ENCODE measurements at places on chromosomes 2 and 18.
A peak's percentile ranks its signal among the peaks of the same experiment; 100 is the strongest.

- DNase-seq: no peak
Observed at GRCh38 chr2:3703236-3703756, at the start of gene DCDC2C. TSS of gene DCDC2C (plus strand) at chr2:3703575. CDS start at chr2:3703752, 177 bp downstream.

GRCh38 chr2:29920130-29920577, 1.2 kb downstream of the ALK start:
- peak; percentile 88 for DNase-seq

DNA sequence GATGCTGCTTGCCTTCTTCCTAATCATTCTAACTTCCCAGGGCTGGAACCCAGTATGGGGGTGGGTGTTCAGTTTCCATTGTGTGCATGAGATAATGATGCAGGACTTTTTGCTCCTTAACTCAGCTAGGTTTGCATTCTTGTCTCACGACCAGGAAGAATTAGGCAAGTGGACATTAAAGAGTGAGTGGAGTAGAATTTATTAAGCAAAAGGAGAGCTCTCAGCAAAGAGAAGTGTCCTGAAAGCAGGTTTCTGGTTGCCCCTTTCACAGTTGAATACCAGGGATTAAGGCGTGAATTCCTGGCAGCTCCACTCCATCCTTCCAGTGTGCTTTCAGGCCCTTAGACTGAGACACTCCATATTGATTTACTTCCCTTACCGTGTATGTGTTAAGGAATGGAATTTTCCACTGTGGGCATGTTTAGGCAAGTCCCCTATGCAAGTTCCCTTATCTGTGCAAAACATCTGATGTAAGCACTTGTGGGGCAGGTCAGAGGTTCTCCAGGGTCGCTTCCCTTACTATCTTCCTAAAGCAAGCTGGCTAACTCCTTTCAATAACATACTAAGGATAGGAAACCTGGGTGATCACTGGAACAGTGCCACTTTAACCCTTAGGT, 126.5 kb downstream of the GPR39 start:
- DNase-seq: no peak

- no peak for DNase-seq
Observed at GRCh38 chr2:231987124-231987727, 25.7 kb downstream of the DIS3L2 start.

DNA sequence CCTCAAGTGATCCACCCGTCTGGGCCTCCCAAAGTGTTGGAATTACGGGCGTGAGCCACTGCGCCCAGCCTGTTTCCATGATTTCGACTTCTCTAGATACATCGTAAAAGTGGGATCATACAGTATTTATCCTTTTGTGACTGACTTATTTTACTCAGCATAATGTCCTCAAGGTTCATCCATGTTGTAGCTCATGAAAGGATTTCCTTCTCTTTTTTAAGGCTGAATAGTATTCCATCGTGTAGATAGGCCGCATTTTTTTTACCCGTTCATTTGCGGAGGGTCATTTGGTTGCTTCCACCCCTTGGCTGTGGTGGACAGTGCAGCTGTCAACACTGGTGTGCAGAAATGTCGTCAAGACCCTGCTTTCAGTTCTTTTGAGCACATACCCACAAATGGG, 48.8 kb upstream of the SMAD7 start:
- DNase-seq: no peak

GRCh38 chr2:241686324-241686649, 328 bp downstream of the DTYMK start:
- no peak for DNase-seq

- DNase-seq: no peak
Observed at GRCh38 chr2:177129610-177130009, 83.0 kb upstream of the HNRNPA3 start.

- DNase-seq: peak; percentile 96
Observed at GRCh38 chr2:235493775-235494715, at the start of gene AGAP1. TSS of gene AGAP1 (plus strand) at chr2:235494043.

DNA sequence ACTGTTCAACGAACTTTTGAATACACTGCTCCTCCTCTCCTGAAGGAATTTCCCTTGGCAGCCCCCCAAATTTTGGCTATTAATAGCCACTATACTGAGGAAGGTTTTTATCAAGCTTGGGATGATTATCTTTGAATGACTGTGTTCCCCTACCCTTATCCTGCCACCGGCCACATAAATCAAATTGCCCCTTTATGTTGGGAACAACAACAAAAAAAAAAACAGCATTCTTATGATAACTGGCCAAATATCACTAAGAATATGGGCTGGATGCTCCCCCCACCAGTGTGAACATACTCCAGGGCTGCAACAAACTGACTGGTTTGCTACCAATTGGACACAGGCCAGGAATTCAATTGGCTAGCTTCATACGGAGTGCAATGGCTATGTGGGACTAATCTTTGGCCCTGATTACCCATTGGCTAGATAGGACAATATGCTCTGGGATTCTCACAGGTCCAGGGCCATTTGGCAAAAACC, 20.6 kb downstream of the DUSP11 start:
- DNase-seq: no peak

DNA sequence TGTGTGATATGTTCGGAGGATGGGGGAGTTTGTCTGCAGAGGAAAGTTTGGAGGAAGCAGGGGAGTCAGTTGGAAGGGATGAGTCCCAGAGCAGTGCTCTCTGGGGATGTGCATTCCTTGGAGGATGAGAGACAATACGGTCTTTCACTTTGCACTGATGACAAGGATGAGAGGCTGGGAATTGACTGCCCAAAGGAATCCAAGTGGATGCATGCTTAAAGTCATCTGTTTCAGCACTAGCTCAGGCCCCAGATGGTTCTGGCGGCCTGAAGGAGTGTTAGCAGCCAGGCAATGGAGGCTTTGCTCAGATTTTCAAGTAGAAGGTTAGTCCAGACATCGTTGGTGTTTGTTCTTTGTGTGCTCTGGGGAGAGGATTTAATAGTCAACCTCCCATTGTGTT, 100.2 kb downstream of the CRIM1 start:
- DNase-seq: no peak

DNA sequence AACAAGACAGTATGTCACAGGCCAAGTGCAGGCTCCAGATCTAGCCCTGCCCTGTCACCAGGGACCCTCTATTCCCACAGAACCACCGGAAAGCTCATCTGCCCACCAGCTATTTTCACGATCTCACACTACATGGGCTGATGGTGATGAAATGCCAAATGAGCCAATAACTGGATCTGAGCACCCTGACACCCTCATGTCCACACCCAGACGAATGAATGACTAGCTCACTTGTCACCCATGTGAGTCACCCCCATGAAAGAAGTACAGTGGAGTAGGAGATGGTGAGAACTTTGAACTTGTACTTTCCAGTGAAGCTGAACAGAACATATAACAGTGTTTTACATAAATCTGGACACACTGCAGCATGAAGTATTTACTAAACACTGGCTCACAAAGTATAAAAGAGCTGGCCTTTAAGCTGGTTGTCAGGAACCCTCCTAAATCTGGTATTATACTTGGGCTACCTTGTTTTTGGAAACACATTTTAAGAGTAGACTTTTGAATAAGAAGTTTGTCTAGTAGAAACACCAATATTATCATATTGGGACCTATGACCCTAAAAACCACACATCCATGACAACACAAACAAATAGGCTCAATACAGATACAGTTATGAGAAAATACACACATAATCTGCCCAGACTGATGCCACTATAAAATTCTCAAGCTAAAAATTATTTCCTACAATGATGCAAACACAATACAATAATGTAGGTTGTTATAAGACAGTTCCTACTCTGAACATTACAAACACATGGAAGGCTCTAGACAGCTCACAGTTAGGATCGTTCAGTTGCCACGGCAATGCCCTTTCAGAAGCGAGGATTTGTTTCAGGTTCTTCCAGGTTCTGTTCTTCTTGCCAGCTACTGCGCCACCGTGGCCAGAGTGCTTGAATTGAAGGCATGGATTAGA, 19.0 kb downstream of the INO80C start:
- DNase-seq: no peak

GRCh38 chr18:70029163-70029562, 81.5 kb upstream of the CD226 start:
- DNase-seq: no peak

- no peak for DNase-seq
Observed at GRCh38 chr2:154437104-154437503, 261.4 kb upstream of the KCNJ3 start.

DNA sequence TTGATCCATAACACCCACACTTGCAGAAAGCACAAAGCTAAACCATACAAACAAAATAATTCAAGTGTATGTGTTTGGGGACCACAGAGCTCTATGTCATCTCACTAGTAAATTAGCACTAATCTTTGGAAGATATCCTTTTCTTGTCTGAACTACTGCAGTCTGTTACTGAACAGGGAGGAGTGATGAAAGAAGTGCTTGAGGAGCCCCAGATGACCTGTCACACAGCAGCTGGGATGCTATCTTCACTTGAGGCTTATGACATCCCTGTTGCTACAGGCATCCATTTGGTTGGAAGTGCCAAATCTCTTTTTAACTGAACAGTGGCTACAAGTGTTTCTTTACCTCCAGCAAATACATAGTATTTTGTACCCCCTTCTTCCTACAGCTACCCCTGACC, 386.3 kb upstream of the CHAC2 start:
- no peak for DNase-seq

DNA sequence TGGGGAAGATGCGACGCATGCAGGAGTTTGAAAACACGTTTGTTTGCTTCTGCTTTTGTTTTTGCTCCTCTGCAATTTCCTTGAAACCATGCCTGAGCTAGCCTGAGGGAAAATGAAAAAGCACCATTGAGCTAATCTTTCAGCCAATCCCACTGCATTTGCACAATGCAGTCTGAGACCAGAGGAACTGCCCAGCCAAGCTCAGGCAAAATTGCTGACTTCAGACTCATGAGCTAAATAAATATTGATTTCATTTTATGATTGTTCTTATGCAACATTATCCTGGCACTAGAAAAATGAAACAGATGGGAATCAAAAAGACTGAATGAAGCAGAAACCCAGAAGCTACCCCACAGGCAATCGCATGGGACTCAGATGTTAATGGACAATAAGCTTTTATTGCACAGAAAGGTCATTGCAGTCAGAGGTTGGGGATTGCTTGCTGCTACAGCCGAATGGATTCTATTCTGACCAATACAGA, 37.0 kb downstream of the TPRKB start:
- DNase-seq: no peak

DNA sequence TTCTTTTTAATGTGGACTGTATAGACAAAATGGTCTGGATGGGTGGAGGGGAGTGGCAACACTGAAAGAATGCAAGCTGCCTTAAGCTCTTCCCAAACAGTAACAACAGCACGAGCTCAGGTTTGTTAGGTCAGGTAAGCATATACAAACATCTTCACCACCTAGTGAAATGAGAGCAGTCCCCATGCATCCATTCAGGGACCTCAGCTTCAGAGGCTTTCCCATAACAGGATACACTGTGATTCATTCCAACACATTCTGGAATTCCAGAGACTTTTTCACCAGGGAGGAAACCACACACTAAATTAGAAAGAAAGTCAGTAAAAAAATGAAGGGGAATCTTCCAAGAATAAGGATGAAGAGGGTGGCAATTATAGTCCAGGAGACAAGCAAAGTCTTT, 50.4 kb upstream of the BZW1 start:
- no peak for DNase-seq

GRCh38 chr18:59929621-59930295, 30.0 kb downstream of the PMAIP1 start:
- no peak for DNase-seq

GRCh38 chr2:177211169-177211568, 1.4 kb upstream of the HNRNPA3 start:
- no peak for DNase-seq

- DNase-seq: no peak
Observed at GRCh38 chr18:62386601-62387000, 61.5 kb downstream of the TNFRSF11A start.

- DNase-seq: no peak
Observed at GRCh38 chr2:168216351-168217005, 30.9 kb downstream of the STK39 start.

GRCh38 chr2:113160962-113161361, 12.8 kb upstream of the PSD4 start:
- DNase-seq: no peak

- no peak for DNase-seq
Observed at GRCh38 chr2:53964257-53964952, 6.4 kb downstream of the PSME4 start.

- DNase-seq: no peak
Observed at GRCh38 chr2:125979886-125980285, 676.1 kb upstream of the GYPC start.

DNA sequence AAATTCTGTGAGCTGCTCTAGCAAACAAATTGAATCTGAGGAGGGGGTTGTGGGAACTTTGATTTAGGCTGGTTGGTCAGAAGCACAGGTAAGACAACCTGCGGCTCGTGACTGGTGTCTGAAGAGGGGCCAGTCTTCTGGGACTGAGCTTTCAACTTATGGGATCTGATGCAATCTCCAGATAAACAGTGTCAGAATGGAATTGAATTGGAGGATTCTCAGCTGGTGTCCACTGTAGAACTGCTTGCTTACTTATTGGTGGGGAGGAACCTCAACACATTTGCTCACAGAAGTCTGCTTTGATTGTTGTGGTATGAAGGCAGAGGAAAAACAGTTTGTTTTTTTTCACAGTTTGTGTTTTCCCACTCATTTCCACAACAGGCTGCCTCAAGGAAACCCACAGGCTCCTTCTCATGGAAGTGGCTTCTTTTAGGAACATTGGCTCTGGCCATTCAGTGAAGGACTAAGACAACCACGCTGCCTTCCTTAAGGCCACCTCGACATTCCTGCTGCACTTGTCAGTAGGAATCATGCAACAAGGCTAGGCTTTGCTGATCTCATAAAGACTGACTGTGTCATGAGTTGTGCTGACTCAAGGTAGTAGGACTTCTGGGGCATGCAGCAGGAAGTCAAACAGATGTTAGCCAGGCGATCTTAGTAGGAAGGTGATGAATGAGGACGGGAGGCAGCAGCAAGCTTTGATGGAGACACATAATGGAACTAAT, 104.7 kb downstream of the TSN start:
- DNase-seq: no peak

GRCh38 chr18:26863122-26863879, 2.2 kb downstream of the AQP4 start:
- DNase-seq: peak; percentile 57

- DNase-seq: no peak
Observed at GRCh38 chr2:196131384-196131937, 39.9 kb downstream of the STK17B start.

DNA sequence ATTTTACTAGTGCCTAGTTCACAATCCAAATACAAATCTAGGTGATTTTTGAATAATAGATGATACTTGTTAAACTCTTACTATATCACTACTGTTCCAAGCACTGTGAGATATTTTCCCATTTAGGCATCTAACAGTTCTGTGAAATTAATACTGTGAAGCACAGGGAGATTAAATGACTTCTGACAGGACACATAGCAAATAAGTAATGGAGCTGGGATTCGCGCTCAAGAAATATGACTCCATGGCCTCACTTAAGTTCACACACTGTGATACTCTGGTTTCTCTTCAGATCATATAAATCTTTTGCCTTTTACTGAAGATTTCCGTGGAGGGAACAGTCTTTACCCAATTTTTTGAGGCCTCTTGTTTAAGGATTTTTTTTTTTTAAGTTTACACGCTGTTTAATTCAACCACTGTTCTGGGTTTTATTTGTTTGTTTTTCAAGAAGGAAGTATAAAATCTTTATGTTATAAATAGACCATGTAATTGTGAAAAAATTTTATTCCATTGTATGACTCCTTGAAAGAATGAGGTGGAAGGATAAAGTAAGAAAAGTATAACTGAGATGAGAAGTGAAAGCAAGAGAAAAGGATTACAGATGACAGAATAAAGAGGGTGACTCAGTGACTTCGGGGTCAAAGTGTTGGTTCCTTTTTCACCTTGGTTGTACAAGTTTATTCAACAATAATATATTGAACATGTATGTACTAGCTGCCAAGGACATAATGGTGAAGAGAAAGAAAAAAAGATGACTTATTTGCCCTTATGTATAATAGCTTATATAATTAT, 30.2 kb downstream of the RBM45 start:
- no peak for DNase-seq

All from pancreas (tissue), 10 donors.